ENCODE measurements at places on chromosomes 3 and 15.

- peak; percentile 91 for DNase-seq
Measured at GRCh38 chr3:113241292-113242095, 30.1 kb downstream of the BOC start.

DNA sequence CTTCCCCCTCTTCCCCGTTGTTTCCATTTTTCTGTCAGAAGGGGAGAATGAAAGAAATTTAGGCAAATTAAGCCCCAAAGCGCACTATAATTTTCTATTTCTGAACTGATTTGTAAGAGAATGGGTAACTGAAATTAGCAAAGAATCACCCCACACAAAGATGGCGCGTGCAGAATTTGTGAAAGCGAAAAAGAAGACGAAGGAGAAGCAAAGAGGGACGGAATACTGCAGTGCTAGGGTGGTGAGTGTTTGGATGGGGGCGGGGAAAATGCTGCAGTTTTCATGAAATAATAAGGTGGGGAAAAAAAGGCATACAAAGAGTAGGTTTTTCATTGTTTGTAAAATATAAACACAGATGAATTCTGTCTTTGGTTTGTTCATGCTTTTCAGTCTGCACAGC lies 4.6 kb upstream of the CTNNB1 start:
- DNase-seq: no peak

GRCh38 chr3:179432021-179432420 lies 19.2 kb downstream of the GNB4 start:
- DNase-seq: no peak

GRCh38 chr3:177245250-177245649 lies 48.0 kb upstream of the TBL1XR1 start:
- no peak for DNase-seq

DNA sequence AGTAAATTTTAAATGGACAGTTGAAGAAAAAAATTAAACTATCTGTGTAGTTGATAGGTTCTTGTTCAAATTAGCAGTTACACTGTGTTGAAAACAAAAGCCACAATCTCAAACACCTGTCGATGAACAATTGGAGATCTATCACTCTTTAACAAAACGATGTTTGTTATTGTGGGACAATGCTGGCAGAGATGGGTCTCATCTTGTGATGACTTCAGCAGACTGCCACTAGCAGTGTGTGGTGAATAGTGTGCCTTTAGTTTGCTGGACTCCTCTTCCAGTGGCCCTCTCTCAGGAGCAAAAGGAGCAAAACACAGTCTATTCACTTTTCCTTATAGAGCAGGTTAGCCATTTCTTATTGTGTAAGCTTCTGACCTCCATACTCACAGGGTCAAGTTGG lies 14.7 kb upstream of the TRIM59 start:
- no peak for DNase-seq

DNA sequence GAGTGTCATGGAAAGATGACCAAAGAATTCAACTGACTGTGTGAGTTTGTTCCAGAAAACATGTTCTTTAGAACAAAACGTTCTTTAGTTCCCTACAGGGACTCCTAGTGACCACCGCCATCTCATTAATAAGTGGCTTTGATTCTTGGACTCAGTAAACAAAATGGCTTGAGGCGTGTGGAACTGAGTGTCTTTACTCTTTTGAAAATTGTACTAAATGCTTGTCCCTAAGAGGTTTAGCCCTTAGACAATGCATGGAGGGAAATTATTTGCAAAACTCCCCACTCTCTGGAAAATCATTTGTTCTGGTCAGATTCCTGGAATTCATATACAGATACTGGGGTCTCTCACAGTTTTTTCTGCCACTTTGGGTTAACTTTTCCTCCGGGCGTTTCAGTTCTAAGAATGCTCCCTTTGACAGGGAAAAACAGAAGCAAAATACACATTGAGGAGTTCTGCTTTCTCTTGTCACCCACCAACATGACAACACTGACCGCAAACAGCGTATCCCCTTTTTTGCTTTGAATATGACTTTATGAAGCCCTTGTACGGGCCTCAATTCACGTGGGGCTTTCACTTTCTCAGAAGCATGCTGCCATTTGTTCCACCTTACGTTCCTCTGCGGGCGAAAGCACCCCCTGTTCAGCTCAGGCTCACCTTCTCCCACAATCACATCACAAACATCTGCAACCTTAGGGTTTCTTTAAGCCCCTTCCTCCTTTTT lies 15.3 kb upstream of the NRROS start:
- DNase-seq: no peak

- DNase-seq: no peak
Measured at GRCh38 chr15:66715720-66716655, 14.0 kb downstream of the SMAD6 start.

GRCh38 chr15:58924327-58924726 lies 9.2 kb downstream of the SLTM start:
- DNase-seq: peak; percentile 40

- DNase-seq: no peak
Measured at GRCh38 chr3:150682279-150682678, 21.4 kb downstream of the ERICH6 start.

DNA sequence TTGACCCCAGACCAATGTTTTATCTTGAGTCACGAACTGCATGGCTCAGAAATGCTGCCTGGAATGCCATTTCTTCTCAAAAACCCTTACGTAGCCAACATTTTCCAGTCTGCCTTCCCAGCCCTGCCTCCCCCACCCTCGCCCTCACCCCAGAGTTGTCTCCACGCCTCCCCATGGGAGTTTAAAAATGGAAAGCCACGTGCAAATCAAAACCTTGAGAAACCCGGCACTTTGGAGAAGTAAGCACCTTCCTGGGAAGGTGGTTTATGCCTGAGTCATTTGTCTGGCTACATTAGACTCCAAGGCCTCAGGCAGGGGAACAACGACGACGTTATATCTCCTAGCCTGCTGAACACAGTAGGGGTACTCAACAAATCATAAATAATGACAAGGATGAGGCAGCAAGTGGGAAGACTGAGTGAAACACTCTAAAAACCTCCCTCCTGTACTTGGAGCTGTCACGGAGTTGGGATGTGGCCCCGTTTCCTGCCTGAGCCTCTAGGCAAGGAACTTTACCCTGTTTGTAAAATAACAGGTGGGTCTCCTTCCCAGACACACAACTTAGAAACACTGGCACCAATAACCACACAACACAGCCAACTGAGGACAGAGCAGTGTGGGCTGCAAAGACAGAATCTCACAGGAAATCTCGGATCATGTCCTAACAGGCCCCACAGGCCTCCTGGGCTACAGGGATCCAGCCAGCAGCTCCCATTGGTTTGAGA lies 179.1 kb downstream of the NTRK3 start:
- peak; percentile 95 for DNase-seq

DNA sequence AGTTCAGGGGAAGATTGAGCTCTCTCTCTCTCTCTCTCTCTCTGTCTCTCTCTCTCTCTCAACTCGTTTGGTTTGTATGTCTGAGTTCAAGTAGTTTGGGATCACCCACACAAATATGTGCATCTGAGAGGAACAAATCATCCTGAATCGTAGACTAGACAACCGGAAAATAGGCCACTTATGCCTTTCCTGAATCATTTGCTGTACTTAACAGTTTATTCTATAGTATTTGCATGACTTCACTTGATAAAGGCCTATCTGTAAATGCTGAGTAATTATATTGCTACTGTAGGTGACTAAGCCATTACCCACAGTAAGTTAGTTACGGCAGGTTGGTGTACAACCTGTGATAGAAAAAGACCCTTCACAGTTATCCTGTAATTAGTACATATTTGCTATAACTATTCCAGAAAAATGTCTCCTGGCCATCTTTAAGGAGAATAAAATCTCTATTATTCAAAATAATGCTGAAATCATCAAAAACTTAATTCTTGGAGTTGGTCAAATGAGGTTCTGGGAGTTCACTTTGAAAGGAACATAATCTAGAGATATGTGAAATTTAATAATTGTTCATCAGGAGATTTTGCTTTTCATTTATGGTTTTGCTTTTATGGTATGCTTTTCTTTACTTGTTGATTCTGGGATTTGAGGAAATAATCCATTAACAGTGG lies 31.1 kb downstream of the OXSM start:
- DNase-seq: no peak

DNA sequence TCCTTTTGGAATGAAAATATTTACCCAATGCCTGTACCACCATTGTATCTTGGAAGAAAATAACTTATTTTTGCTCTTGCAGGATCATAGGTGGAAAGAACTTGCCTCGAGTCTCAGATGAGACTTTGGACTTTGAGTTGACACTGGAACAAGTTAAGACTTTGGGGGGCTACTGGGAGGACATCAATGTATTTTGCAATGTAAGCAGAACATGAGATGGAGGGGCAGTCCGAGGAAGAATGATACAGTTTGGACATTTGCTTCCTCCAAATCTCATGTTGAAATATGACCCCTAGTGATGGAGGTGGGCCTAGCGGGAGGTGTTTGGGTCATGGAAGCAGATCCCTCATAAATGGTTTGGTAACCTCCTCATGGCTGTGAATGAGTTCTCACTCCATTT lies 1428.6 kb downstream of the ZPLD1 start:
- DNase-seq: no peak

DNA sequence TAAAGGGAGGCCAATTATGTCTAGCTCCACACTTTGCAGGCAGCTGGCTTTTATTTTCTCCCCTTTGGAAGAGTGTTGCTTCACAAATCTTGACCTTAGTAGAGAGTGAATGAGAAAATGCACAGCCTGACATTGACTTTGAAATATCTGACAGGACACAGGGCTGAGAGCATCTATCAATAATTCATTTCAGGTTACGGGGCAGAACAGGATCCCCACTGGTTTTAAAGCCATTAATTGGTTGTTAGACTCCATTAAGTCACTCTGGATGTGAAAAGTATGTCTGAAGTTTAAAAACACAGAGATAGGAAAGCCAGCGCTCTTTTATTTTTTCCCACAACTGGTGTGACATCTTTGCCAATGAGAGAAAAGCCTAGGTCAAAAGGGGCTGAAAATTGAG lies 251.9 kb upstream of the TMC3 start:
- DNase-seq: no peak

DNA sequence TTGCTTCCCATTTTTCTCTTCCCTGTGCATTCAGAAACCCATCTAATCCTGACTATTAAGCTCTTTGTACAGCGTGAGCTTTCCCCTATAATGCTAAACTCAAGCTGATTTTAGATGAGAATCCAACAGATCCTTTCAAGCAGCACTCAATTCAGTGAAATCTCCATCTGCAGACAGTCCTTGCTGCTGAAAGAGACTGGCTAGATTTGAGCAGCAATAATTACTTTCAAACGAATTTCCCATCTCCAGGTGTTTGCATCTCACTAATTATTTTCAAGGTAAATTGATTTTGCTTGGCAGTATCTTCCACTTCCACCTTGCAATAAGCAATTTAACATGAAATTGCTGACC lies 49.5 kb upstream of the SLC7A14 start:
- DNase-seq: no peak

DNA sequence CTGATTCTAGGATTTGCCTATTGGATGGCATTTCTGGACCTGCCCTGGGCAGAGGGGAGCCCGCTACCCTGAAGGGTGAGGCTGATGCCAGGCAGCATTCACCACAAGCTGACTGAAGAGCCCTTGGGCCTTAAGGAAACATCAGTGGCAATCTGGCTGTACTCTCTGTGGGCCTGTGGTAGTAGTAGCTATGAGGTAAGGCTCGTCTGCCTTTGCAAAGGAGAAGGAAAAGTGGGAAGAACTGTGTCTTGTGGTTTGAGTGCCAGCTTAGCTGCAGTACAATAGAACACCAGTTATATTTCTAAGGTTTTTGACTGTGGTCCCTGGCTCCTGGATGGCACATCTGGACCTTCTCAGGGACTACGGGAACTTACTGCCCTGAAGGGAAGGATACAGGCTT lies 51.5 kb downstream of the SPTSSB start:
- DNase-seq: no peak

DNA sequence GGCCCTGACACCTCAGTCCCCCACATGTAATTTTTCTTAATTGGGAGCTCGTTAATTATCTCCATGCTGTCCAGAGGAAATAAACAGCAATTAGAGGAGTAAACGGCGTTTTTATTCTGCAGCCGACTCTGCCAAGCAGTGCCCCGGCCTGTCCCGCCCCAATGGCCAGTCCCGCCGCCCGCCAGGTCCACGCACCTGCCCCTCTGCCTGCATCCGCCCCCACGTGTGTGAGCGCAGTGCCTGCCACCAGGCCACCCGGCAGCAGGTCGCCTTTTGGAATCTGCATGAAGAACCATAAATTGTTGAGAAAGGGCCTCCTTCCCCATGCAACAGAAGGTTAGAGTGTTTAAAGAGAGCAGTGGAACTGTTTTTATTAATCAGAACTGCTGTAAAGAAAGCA lies 87.5 kb upstream of the LINGO1 start:
- no peak for DNase-seq

GRCh38 chr15:35506272-35506870 lies 39.6 kb downstream of the DPH6 start:
- DNase-seq: no peak

DNA sequence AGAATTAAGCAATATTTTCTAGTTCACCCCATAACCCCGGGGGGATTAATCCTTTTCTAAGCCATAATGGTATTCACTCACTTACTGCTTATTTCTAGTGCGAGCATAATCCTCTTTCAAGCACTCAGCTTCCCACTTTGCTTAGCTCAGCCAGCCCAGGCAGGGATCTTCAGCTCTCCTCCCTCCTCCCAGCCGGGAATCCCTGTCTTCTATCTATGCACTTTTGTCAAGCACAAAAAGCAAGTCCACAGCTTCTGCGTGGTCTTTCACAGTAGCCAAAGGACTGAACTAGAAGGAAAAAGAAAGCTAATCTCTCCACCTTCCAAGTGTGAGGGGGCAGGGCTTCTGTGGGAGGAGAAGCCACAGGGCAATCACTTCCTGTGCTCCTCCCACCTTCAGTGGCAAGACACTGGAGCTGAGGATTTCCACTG lies 62.8 kb downstream of the PEX5L start:
- DNase-seq: no peak

All from fibroblast of upper back skin (primary cell).